ENCODE measurements at places on chromosomes 6 and 20. TPM values are rescaled to one million over a fixed set of nuclear protein-coding genes. Genes with fewer than 3 reads are reported as not detected.

Gene PSMA7
- total RNA-seq: 241 TPM

Gene WFDC10A
- not detected for total RNA-seq

Gene SLC17A3
- not detected for total RNA-seq

Gene LAMP5
- total RNA-seq: 0.29 TPM

Gene IMPG1
- total RNA-seq: not detected

Gene CST8
- total RNA-seq: not detected

Gene TMEM74B
- total RNA-seq: 0.20 TPM
